Caco-2 (cell line): ENCODE measurements at places on chromosomes 6 and 20.
A peak's percentile ranks its signal among the peaks of the same experiment; 100 is the strongest.

DNA sequence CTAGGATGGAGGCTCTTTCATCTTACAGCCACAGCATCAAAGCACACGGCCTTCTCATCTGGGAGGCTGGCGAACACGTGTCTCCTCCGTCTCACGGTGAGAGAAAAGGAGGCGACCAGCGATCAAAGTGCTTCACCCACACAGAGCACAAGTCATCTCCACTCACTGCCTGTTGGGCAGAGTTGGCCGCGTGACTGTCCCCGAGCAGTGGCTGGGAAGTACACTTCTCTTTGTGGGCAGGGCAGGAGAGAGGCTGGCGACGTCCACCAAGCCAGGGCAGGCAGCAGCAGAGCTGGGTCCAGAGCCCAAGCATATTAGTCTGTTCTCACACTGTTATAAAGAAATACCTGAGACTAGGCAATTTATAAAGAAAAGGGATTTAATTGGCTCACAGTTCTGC, 64.1 kb upstream of the FOXC1 start:
- H3K36me3 ChIP-seq, result no peaks in the 10 kb centered on the region
- no peaks in the 10 kb centered on the region for H3K27me3 ChIP-seq
- H3K4me3 ChIP-seq, result no peak overlapping the region
- H3K27ac ChIP-seq, result no peak overlapping the region

DNA sequence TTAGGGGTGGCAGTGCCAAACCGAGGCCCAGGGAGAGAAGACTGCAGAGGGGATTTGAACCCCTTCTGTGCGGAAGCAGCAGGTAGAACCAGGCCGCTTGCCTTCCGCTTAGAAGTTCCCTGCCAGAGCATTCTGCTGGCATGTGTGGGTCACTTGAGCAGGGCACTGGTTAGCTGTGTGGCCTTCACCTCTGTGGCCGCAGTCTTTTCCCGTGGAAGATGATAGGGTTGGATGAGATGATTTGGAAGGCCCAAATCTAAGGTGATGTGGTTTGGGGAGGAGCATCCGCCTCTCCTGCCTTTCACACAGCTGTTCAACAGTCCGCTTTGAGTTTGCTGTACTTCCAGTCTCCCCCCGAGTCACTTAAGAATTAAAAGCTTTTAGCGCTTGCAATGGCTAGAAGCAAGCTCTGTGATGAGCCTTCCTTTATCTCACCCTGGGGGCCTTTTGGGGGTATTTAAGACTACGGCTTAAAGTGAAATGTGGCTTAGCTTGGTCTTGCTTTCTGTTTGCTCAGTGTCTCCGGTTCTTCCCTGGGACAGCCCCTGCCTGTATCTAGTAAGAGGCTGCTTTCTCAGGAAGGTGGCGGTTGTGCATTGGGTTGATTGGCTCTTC, 743 bp downstream of the CMTR1 start:
- DNase-seq, result no peak
- H3K4me1 ChIP-seq, result peaks cover 7% of the 10 kb centered on the region; the same call in 1 of the 2 replicates
- H3K27ac ChIP-seq, result peak overlapping the region; percentile 46
- H3K27me3 ChIP-seq, result no peaks in the 10 kb centered on the region
- H3K4me3 ChIP-seq, result peak overlapping the region; percentile 75

- H3K4me1 ChIP-seq, result no peaks in the 10 kb centered on the region
- no peaks in the 10 kb centered on the region for H3K27me3 ChIP-seq
- H3K4me3 ChIP-seq, result no peak overlapping the region
- DNase-seq, result no peak
Observed at GRCh38 chr6:35759426-35759825, 17.0 kb upstream of the CLPSL2 start.

DNA sequence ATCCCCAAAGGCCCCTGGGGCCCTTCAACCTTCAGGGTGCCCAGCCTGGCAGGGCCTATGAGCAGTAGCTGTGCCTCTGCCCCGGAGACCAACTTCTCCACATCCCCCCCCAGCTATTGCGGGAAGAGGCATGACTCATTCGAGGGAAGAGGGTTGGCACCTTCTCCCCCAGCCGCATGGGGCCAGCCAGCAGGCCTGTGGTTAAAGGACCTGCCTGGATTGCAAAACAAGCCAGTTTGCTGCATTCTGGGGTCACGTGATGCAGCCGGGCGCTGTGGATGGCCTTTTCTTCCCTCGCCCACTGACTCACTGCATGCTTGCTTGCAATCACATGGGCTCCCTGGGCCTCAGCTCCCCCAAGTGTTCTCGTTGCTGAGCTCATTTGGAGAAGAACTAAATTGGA, 182.5 kb downstream of the MAFB start:
- 0 out of 2 replicates have a peak, but pooled peaks cover 1% of the 10 kb centered on the region for H3K27me3 ChIP-seq
- H3K4me3 ChIP-seq, result no peak overlapping the region
- no peaks in the 10 kb centered on the region for H3K36me3 ChIP-seq
- peak; percentile 61 for DNase-seq

GRCh38 chr6:139925894-139926641, 551.6 kb upstream of the CITED2 start:
- no peak overlapping the region for H3K4me3 ChIP-seq
- peak overlapping the region; percentile 20 for H3K27ac ChIP-seq
- H3K4me1 ChIP-seq, result peaks cover 16% of the 10 kb centered on the region
- no peaks in the 10 kb centered on the region for H3K27me3 ChIP-seq
- H3K36me3 ChIP-seq, result no peaks in the 10 kb centered on the region

GRCh38 chr20:9742821-9743220, 96.1 kb downstream of the PAK5 start:
- no peaks in the 10 kb centered on the region for H3K27me3 ChIP-seq
- H3K36me3 ChIP-seq, result no peaks in the 10 kb centered on the region
- H3K4me3 ChIP-seq, result no peak overlapping the region
- no peak overlapping the region for H3K27ac ChIP-seq

DNA sequence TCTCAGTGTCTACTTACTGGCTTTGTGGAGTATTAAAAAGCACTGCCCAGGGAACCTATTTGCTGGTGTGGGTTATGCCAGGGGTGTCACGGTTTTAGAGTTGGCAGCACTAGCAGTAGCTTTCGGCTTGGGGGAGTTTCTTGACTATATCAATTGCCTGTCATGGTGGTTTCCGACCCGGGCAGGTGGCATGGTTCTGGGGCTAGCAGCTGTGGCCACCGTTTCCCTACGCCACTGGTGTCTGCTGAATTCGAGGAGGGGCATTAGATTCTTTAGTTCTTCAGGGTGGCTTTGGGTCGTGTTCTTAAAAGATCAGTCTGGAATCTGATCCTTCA, 55.6 kb upstream of the FOXC1 start:
- H3K36me3 ChIP-seq, result no peaks in the 10 kb centered on the region
- H3K27ac ChIP-seq, result no peak overlapping the region
- no peaks in the 10 kb centered on the region; the same call in 1 of the 2 replicates for H3K27me3 ChIP-seq
- H3K4me1 ChIP-seq, result no peaks in the 10 kb centered on the region

DNA sequence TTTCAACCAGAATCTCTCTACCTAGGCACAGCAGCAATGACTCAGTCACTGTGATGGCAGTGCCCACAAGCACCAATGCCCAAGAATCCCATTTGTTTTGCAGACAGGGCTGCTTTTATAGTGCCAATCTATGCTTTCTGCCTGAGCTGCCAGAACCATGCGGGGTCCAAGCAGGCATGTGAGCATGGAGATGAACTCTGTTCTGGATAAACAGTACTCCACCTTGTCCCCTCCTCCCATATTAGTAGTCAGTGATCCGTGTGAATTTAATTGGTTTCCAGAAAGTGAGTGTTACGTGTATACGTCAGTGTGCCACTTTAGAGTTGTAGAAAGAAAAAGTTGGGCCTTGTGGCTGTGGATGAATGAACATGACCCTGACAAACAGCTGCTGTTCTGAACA, 79.4 kb downstream of the SASH1 start:
- H3K4me3 ChIP-seq, result no peak overlapping the region
- H3K4me1 ChIP-seq, result peaks cover 23% of the 10 kb centered on the region
- H3K27me3 ChIP-seq, result no peaks in the 10 kb centered on the region
- no peak for DNase-seq
- no peaks in the 10 kb centered on the region for H3K36me3 ChIP-seq

- H3K36me3 ChIP-seq, result 0 out of 2 replicates have a peak, but pooled peaks cover 1% of the 10 kb centered on the region
- H3K4me3 ChIP-seq, result no peak overlapping the region
- no peak for DNase-seq
- no peak overlapping the region for H3K27ac ChIP-seq
Observed at GRCh38 chr6:79034865-79035264, 43.2 kb downstream of the PHIP start.

DNA sequence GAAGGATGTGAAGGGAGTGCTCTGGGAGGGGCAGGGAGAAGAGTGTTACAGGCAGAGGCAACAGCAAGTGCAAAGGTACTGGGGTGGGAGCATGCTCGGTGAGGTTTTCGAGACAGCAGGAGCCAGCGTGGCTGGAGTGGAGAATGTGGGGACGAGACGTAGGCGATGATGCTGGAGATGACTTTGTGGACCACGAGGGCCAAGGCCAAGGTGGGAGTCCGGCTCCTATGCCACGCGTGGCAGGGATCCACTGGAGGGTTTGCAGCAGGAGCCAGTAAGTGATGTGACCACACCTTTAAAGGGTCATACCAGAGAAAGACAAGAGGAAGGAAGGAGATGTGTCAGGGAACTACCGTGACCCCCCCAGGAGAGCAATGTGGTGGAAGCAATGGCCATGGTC, 7.3 kb downstream of the PTGIS start:
- no peaks in the 10 kb centered on the region for H3K27me3 ChIP-seq
- H3K27ac ChIP-seq, result no peak overlapping the region
- no peak overlapping the region for H3K4me3 ChIP-seq
- H3K36me3 ChIP-seq, result no peaks in the 10 kb centered on the region

DNA sequence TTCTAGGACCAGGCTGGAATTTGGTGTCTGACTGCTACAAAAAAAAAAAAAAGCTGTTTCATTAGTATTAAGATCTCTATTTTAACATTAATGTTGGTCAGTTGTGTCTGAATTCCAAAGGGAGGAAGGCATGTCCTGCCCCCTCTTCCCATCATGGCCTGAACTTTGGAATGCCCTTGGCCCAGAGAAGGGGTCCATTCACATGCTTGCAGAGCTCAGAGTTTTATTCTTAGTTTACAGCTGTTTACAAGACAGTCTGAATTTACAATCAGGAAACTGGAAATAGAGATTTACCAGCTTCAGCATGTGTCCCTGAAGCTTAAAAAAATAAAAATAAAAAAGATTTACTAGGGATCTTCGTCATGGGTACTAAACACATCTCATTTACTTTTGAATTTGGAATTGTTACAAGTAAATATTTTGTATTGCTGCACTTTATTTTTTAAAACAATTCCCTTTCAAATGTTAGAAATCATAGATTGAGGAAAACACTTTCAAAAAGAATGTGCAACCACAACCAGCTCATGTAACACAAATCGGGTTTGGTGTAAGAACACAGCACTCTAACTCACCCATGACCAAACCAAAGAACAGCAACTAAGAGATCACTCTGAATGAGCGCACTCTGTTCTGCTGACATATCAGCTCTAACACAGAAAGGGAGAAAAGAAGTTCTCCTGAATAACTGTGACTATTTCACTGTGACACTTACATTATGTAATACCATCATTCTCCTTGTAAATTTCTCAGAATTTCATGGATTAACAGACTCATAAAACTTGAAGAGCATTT, 6.6 kb upstream of the SERPINB6 start:
- H3K27me3 ChIP-seq, result no peaks in the 10 kb centered on the region
- no peak overlapping the region for H3K4me3 ChIP-seq
- peaks cover 44% of the 10 kb centered on the region for H3K4me1 ChIP-seq
- no peak for DNase-seq
- no peak overlapping the region for H3K27ac ChIP-seq

DNA sequence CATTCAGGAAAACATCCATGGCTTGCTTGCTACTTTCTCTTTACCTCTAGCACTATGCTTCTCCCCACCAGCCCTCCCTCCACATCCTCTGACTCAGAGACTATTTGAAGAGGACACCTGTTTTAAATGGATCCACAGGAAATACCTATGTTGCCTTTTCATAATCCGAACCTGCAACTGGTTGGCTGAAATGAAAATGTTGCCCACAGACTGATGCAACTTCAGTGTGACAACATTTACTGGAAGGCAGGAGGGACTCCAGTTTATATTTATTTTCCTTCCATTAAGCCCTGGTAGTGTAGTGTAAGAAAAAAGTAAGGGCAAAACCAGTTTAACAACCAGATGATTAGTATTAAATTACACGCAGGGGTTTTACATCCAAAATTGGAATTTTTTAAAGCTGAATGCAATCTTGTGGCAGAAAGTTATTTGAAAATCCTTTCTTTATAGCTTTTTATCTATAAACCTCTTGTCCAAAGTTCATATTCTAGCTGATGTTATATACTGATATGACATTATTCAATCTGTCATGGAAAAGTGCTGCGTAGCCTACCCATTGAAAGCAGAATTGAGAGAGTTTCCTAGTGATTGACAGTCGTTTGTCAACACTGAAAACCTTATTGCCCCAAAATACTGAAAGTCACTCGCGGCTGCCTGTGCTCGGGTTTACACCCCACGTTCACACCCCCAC, 881 bp upstream of the AIG1 start:
- peak overlapping the region; percentile 96 for H3K27ac ChIP-seq
- H3K36me3 ChIP-seq, result no peaks in the 10 kb centered on the region
- H3K27me3 ChIP-seq, result peaks cover 1% of the 10 kb centered on the region; the same call in 1 of the 2 replicates
- no peak for DNase-seq
- H3K4me1 ChIP-seq, result peaks cover 18% of the 10 kb centered on the region
- H3K4me3 ChIP-seq, result peak overlapping the region; percentile 85
